ENCODE measurements at places on chromosomes 7 and 10.

DNA sequence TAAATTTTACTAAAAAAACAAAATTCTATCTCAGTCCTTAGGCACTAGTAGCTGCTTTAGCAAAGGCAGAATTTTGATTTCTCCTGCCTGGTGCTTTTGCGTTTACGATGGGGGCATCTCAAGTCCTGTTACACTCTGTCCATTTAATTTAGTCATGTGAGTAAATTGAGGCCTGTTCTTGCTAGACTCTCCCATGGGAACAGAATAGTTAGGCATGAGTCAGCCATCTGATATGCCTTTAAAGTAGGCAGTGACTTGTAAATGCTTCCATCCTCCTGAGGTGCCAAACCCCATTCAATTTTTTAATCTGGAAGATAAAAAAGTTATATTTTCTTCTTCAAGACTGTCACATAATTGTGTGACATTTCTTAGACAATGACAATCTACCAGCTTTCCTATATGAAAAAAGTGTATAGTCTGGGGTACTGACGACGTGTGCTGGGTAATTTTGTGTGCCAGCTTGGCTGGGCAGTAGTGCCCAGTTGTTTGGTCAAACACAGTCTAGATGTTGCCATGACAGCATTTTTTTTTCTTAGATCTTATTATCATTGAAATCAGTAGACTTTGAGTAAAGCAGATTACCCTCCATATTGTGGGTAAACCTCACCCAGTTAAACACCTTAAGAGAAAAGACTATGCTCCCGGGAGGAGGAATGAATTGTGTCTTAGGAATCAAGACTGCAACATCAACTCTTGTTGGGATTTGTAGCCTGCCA is 603.4 kb downstream of the SORCS1 start:
- DNase-seq: no peak

DNA sequence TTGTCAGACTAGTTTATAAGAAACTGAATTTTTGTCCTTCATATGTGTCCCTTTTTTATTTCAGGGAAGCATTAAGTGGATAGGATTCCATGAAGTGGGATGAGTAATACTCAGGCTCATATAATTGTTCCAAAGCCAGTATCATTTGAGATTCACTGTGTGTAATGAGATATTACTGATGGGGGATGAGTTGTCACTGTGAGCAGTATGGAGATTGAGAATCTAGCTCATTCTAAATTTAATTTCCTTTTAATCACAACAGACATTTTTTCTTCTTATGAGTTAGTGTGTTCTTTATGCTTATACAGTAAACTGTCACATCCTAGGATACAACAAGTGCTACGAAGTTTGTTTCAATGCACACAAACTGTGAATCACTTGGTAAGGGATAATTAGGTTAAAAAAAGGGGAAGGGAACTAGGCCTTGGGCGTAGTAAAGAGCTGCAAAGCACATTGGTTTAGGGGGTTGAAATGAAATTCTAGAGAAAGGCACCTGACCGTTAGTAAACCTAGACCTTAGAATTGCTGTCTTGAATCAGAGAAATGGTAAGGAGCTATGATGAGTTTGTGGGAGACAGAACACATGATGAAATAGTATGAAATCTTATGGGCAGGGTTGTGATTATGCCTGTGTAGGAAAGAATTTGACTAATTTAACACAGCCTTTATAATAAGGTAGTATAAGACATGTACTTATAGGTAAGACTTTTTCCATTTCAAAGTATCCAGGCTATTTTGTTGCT is 153.4 kb downstream of the MLLT10 start:
- DNase-seq: no peak

DNA sequence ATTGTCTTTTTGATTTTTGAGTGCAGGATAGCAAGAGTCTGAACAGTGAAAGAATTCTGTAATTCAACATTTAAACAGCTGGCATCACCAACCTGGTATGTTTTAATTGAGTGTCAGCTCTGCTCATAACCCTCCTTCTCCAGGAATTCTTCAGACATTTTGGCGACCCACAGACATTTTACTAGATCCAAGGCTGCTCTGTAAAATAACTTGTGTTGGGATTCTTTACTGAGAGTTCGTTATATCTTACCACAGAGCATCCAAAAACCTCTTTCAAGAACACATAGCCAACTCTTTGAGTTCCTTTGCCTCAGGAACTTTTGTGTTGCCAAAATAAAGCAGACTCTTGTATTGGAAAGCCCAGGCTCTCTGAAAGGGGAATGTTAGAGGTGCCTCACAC is 27.7 kb upstream of the SORCS3 start:
- no peak for DNase-seq

- no peak for DNase-seq
Measured at GRCh38 chr10:12712293-12712983, 289.1 kb downstream of the CCDC3 start.

DNA sequence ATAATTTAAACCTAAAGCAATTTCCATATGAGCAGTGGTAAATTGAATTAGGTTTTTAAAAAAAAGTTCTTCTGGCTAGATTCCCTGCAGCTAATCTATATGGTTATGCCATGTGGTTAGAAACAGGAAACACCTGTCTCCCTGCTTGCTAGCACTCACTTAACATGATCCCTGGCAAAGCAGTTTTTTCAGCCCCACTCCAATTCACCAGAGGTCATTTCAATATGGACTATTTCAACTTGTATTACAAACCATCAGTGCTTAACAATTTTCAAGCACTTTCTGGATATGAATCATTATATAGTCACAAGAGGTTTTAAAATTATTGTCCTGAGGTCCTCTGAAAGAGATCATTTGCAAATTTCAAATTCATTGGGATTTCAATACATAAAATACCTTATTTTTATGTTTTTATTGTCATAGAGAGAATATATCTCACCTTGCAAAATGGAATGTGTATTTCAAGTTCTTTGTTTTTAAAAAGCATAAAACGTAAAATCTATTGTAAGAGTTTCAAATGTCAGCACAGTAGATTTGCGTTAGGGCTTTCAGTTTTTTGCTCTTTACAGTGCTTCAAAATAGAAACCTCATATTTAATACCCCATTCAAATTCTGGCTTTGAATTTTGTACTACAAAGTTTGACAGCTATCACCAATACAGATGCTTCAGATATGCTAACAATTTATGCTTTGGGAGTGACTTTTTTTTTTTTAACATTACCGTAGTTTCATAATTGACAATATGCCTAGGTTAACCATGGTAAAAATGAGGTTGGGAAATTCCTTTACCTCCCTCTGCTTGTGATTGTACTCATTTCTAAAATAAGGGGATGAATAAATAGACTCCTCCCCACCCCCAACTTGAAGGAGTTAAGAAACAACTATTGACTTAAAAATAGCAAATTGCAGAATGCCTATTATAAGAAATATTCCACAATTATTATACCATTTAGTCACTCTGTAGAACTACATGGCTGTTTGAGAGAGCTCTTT is 117.5 kb upstream of the HGF start:
- no peak for DNase-seq

DNA sequence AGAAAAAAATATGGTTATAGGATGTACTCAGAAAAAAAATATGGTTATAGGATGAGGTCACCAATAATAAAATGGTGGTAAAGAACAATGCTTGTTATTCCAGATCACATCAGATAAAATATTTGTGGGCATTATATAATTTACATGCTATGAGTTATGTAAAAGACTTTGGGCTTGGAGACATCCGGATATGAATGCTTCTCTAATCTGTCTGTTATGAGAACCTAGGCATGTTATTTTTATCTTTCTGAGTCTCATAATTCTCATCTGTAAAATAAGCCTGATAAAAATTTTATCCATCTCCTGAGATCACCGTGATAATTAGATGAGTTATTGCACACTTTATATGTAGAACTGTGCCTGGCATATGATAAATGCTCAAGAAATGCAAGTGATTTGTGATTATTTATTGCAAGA is 37.8 kb downstream of the DKK1 start:
- DNase-seq: no peak

GRCh38 chr10:69045441-69046300 is 42.2 kb upstream of the SRGN start:
- no peak for DNase-seq

DNA sequence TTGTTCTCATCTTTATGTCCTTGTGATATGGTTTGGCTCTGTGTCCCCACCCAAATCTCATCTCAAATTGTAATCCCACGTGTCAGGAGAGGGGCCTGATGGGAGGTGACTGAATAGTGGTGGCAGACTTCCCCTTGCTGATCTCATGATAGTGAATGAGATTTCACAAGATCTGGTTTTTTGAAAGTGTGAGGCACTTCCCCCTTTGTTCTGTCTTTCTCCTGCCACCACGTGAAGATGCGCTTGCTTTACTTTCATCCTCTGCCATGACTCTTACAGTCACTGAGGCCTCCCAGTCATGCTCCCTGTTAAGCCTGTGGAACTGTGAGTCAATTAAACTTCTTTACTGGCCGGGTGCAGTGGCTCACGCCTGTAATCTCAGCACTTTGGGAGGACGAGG is 161.0 kb downstream of the HERPUD2 start:
- no peak for DNase-seq

DNA sequence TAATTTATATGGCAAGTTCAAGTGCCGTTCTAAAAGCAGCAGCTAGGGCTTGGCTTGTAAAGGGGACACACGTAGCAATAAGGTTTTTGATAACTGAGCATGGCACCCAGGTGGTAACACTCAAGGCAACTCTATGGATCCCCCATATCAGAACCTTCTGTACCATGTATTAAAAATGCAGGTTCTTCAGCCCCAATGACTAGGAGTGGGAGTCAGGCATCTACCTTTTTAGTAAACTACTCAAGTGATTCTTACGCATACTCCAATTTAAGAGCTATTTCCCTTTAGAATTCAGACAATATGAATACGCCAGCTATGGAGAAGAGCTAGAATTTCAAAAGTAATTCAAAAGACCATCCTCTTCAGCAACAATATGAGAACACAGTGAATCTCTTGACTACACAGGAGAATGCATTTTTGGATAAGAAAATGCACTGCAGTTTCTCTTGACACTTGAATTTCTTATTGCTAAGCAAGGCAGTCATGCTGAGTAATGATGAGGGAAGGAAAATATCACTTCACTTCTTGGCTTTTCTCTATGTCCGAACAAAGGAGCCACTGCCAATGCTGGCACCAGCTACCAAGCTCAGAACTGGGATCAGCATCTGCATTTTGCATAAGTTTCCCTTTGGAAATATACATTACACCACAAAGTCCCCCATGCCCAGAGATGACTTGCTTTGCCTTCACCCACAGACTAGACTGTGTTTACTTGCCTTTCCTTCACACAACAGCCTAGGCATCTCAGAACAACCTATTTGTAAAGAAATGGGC is 53.5 kb downstream of the ABLIM1 start:
- no peak for DNase-seq

DNA sequence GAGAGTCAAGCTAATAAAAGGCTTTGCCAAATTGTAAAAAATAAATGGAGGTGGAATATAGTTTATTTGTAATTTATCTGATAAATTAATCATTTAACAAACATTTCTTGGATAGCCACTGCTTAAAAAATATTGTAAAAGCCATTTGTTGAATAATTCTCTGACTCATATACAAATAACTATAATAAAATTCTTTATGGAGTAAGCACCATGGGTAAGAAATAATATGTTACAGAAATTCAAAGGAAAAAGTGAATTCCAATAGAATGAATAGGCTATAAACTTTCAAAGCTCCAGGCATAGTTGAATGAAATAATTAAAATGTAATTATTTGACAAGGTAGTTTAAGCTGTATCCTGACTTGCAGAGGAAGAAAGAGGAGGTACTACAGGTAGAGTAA is 291.4 kb upstream of the TMEM229A start:
- no peak for DNase-seq
